ENCODE measurements at places on chromosomes 5 and 9.

DNA sequence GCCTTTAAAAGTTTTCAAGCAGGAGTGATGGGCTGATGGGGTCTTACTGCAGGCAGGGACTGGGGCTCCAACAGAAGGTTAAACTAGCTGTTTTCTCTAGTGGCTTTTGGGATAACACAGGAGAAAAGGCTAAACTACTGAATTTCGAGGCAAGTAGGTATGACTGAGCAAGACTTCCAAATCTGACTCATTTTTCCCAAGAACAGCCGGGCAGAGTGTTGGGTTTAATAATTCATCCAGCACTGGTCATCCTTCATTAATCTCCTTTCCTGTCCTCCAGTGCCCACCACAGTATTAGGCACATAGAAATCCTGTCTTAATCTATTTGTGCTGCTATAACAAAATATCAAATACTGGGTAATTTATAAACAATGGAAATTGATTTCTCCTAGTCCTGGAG lies 20.5 kb downstream of the MSX2 start:
- DNase-seq = no peak

DNA sequence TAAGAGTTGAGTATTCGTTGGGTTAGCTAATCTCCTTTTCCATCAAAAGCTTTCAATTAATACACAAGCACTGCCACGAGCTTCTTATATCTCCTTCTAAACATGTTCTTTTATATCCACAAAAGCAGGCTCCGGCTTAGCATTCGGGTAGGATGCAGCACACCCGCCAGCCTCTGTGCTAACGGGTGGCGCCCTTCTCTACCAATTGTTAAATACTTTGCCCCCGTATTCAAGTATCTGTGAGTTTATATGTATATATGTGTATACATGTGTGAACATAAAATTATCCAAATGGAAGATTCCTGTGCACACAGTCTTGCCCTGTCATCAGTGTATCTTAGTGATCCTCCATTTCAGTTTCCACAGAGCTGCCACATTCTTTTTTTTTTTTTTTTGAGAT lies 27.8 kb downstream of the BNIP1 start:
- DNase-seq = no peak

DNA sequence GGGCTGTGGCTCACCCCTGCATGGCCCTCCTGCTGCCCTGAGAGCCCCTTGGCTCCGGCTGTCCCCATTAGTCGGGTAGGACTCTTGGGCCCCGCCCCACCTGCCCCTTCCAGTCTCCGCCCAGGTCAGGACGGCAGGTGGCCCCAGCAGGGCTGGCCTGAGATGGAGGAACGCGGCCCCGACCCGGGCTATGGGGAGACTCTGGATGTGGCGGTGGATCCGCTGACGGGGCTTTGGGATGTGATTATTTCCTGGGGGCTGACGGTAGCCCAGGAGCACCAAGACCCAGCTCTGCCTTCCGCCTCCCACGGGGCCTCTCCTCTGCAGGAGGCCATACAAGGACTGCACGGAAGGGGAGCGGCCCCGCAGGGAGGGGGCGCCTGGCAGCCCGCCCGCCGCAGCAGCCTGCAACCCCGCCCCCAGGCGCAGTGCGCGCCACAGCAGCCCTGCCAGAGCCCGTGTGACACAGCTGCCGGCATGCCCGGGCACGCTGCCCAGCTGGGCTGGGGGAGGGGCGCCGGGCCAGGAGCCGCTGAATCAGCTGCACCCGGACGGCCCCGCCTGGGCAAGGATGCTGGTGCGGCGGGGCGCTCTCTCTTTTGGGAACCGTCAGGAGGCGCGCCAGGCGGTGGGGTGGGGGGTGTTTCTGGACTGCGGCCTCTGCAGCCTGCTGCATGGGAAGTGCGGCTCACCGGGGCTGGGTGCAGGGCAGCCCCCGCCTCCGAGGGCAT lies 9.2 kb downstream of the TMEM250 start:
- peak; percentile 41 for DNase-seq

DNA sequence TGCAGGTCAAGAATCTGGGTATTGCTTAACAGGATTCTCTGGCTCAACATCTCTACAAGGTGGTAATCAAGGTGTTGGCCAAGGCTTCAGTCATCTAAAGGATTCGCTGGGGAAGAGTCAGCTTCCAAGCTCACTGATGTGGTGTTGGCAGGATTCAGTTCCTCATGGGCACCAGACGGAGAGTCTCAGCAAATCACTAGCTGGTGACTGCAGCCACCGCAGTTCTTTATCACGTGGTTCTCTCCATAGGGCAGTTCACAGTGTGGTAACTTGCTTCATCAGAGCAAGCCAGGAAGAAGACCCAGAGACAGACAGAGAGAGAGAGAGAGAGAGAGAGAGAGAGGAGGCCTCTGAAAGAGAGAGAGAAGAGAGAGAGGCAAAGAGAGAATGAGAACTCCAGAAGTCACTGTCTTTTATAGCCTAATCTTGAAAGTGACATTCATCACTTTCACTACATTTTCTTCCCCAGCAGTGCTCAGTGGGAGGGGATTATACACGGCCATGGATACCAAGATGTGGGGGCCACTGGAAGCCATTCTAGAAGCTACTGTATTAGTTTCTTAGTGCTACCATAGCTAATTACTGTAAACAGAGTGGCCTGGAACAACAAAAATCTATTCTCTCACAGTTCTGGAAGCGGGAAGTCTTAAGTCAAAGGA lies 109.2 kb upstream of the SMIM23 start:
- no peak for DNase-seq

- no peak for DNase-seq
Observed at GRCh38 chr9:89872913-89873707, 268.3 kb downstream of the GADD45G start.

GRCh38 chr9:93206576-93207155 lies 22.7 kb downstream of the WNK2 start:
- no peak for DNase-seq

GRCh38 chr5:60184606-60185005 lies 291.1 kb upstream of the PDE4D start:
- DNase-seq = no peak

GRCh38 chr9:116480700-116481099 lies 206.4 kb upstream of the TRIM32 start:
- DNase-seq = no peak

DNA sequence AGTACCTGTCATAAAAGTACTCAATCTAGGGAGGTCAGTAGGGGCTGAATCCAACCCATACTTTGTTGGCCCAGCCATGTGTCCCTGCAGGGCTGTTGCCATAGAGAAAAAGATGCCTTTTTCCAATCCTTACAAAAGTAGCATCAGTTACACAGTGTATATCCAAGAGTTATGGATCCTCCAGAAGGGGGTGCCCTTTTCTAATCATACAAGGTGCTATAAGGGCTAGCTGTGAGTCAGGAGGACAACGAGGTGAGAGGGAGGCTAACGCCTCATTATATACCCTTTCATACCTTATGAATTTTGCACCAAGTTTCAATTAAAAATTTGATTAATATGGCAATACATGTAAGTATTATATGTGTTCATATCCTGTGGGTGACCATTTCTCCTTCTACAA lies 4.8 kb downstream of the KIAA0825 start:
- no peak for DNase-seq

DNA sequence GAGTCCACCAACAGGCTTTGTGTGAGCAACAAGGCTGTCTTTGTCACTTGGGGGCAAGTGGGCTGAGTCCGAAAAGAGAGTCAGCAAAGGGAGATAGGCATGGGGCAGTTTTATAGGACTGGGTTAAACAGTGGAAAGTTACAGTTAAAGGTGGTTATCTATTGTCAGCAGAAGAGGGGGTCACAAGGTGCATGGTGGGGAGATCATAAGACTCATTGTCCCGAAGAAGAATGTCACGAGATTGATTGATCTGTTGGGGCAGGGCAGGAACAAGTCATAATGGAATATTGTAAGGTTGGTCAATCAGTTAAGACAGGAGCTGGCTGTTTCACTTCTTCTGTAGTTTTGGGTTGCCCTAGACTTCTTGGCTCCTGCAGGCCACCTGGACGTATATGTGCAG lies 7.6 kb upstream of the HMGCS1 start:
- no peak for DNase-seq

GRCh38 chr5:22598796-22599195 lies 254.3 kb downstream of the CDH12 start:
- no peak for DNase-seq

DNA sequence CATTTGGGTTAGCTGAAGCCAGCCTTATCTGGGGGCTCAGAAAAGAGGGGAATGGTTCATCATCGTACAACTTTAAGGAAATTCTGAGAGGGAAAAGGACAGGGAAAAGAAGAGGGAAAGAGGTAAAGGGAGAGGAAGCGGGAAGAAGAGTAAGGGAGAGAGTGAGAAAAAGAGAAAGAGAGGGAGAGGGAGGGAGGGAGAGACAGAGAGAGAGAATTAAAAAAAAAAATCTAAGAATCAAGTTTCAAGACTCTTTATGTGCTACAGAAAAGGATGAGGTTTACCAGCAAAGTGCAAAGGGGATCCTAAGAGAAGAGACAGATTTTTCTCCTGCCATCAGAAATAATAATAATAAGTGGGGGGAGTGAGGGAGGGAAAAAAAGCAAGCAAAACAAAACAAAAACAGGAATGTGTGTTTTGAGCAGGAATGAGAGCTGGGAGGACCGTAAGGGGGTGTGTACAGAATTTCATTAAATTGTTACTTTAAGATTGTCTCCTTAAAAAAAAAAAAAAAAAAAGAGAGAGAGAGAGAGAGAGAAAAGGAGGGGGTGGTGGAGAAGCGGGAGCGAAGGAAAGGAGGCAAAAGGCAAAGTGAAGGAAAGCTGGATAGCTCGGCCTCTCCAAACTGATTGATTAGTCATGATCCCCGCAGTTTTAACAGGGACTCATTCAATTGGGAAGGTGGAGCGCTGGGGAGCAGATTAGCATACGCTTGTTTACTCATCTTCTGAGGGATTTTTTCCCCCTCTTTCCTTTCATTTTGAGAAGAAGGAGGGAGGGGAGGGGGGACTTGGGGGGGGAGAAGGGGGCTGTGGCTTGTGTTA lies 438 bp upstream of the PAPPA start:
- DNase-seq = no peak

DNA sequence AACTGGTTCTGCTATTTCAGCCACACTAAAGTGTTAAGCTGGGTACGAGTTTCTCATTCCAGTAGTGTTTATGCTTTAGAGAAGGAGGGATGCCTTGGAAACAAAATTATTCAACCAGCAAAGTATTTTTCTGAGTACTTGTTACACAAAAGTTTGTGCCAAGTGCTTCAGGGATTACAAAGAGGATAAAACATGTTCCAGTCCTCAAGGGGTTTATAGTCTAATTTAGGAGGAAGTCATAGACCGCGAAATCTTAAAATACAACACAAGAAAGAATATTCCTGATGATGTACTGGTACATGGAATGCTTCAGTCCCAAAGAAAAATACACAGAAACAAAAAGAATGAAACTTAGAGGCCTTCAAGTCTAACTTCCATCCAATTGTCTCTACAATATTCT lies 85.4 kb upstream of the NR4A3 start:
- DNase-seq = no peak

GRCh38 chr5:94082405-94082804 lies 341.0 kb upstream of the POU5F2 start:
- no peak for DNase-seq

Data from AG04449 (cell line).